G401 (cell line): ENCODE measurements at places on chromosomes 3 and 15.

- peak; percentile 39 for DNase-seq
These were observed 87.6 kb upstream of the TTBK2 start for GRCh38 chr15:43008150-43008549.

GRCh38 chr15:67946701-67947100 lies 106.9 kb upstream of the RNU6-1 start:
- DNase-seq, result no peak

DNA sequence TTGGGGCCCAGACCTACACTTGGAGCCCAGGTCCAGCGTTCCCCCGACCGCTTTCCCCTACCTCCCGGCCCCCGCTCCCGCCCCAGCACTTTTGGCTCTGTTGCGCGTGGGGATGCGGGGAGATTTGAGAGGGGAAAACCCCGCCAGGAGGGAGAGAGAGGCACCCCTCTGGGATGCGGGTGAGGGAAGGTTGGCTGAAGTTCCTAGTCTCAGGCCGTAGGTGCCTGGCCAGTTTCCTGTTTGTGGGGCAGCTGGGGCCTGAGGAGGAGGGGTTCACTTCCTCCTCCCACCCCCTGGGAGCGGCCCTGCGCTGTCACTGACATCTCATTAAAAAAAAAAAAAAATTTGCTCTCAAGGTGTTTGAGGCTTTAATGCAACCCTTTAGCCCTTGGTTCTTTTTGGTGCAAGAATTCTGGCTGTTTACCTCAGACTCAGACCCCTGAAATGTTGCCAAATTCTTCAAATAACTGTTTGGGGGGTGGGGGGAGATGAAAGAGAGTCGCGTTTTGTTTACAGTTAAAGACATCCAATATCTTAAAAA lies 2.6 kb downstream of the FAM43A start:
- no peak for DNase-seq

GRCh38 chr15:24076090-24076784 lies 389.1 kb upstream of the NDN start:
- DNase-seq, result no peak
